ENCODE measurements at places on chromosomes 6 and 20.
A peak's percentile ranks its signal among the peaks of the same experiment; 100 is the strongest.

GRCh38 chr20:38859070-38859690, 53.7 kb downstream of the PPP1R16B start:
- no peak for DNase-seq

GRCh38 chr20:43185901-43186300, 3.8 kb downstream of the PTPRT start:
- DNase-seq: no peak

DNA sequence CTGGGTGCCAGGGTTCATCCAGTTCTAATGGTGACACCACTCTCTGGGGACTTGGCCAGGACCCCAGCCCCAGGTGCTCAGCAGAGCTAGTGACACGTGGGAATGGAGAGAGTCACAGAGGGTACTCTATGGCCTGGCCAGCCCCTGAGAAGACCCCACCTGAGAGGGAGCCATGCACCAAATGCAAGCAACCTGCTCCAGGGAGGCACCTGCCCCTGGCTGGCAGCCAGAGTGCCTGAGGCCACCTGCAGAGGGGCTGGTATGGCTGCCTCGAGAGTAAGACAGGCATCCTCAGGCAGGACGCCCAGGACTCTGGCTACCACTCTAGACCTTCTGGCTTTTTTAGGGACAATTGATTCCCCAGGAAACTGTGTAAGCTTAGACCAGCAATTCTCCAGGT, 38.6 kb upstream of the CST7 start:
- DNase-seq: no peak

DNA sequence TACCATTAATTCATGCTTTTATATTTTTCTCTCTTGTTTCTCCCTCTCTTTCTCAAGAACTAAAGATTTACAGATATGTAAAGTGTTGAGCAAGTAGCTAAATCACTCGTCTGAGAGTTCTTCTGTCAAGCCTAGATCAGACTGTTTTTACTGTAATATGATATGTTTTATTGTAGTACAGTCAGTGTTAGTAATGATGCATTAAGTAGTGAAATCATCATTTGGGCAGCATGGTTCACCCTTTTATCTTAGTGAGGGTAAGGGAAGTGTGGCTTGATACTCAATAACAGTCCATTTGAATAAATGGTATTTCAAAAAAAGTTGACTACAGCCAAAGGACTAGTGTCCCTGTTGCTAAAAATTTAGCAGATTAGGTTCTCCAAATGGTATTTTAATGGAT, 9.2 kb downstream of the CYB5R4 start:
- DNase-seq: no peak

GRCh38 chr6:109867970-109868358, 110.1 kb upstream of the GPR6 start:
- DNase-seq: no peak

DNA sequence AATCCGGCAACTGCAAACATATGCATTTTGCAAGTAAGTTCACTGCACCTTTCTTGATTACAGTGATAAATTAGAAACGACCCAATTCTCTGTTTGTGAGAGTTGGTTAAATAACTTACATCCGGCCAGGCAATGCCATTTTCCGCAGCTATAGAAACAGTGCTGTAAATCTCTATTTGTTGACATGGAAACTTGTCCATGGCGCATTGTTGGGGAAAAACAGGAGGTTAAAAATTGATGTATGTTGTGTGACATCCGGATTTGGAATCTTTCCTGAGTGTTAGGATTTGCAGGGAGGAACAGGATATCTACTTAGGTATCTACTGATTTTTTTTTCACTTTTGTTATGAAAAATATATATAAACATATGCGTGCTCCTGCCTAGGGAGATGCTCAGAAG, 66.5 kb downstream of the DLGAP4 start:
- DNase-seq: no peak

DNA sequence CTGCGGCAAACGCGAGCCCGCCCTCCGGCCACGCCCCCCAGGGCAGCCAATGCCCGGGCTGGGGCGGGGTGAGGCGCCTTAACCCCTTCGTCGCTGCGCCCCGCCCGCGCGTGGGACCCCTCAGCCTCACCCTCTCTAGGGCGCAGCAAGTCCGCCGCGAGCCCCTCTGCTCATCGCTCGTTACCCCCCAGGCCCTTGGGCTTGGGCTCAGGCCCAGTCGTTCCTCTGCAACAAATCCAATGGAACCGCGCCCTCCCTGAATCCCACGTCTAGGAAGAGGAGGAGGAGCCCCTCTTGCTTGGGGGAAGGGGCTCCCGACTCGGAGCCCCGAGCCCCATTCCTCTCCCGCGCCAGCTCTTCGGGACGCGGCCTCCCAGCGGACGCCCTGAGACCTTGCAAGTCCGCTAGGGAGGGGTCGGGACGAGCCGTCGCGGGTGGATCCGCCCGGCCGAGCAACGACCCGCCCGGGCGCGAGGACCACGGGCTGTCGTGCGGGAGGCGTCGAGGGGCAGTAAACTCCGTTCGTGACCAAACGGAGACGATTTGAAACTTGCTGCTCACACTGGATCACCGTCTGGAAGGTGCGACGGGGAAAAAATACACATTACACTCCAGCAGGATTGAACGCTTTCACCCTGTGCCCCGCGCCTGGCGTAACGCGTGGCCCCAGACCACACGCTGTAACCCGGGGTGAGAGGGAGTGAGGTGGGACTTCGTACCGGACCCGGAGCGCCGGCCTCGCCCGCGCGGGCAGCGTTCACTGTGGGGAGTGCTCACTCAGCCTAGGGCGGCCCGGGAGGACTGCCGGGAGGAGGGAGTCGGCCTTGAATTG, 477 bp upstream of the LZTS3 start:
- peak; percentile 79 for DNase-seq

- DNase-seq: peak; percentile 44
Observed at GRCh38 chr20:62795023-62795761, 1.1 kb upstream of the MRGBP start.

GRCh38 chr6:44951253-44951747, 376.8 kb upstream of the RUNX2 start:
- no peak for DNase-seq

- no peak for DNase-seq
Observed at GRCh38 chr6:138484018-138484731, 15.1 kb downstream of the NHSL1 start.

- DNase-seq: no peak
Observed at GRCh38 chr6:133631421-133631820, 257.5 kb upstream of the TCF21 start.

- no peak for DNase-seq
Observed at GRCh38 chr6:149289192-149289781, 28.2 kb upstream of the TAB2 start.

GRCh38 chr6:46909371-46909770, 12.4 kb downstream of the ADGRF5 start:
- DNase-seq: no peak

GRCh38 chr20:50725724-50726005, 5.7 kb upstream of the PARD6B start:
- no peak for DNase-seq

- no peak for DNase-seq
Observed at GRCh38 chr20:5650280-5650691, 99.9 kb upstream of the SHLD1 start.

- no peak for DNase-seq
Observed at GRCh38 chr6:18511211-18511610, 124.1 kb downstream of the RNF144B start.

DNA sequence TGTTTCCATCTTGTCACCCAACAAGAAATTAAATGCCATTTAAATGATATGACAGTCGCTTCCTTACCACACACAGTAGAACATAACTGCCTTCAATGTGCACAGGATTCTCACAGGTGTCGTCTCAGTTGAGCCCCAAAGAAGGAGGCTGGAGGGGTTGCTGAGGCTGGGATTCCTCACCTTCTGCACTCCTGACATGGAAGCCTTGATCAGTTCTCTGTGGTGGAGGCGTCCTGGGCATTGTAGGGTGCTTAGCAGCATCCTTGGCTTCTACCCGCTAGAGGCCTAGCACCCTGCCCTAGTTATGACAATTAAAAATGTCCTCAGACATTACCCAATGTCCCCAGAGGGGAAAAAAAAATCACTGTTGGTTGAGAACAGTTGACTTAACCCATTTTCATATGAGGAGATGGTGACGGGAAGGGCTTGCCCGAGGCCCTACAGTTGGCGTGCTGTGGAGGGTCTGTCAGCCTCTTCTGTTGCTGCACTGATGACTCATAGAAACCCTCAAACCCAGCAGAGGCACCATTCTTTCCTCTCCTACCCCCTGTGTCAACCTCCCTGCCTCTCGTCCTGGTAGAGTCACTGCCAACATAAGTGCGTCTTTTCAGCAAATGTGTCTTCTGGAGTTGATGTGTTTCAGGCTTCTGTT, 19.3 kb upstream of the ZNF831 start:
- no peak for DNase-seq

DNA sequence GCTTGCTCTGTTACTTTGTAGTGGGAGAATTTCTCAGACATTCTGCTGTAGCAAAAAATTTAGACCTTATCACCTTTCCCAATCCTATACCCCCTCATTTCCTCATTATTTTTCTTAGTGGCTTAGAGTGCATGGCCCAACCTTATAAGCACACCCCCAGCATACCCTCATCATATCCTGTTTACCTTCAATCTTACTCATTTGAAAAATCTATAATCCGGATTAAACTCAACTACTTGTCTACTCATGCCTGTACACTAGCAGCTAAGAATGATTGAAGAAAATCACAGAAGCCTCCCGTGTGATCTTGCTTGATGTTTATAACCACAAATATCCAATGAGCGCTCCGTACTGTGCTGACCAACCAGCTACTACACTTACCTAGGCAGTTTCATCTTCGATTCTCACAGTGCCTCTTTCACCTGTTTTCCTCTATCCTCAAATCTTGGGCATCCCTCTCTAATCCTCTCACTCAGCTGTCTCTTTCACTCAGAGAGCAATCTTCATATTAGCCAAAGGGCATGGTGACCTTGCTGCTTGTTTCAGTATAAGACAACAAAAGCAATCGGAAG, 36.6 kb downstream of the AIG1 start:
- no peak for DNase-seq

DNA sequence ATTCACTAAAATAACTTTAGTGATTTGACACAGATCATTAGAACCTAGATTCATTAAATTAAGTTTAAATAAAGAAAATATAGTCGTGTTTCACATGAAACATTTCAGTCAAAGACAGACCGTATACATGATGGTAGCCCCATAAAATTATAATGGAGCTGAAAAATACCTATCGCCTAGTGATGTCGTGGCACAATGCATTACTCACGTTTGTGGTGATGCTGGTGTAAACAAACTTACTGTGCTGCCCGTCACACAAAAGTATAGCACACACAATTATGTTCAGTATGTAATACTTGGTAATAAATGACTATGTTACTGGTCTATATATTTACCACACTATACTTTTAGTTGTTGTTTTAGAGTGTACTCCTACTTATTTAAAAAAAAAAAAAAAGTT, 17.3 kb downstream of the DST start:
- DNase-seq: no peak

- DNase-seq: no peak
Observed at GRCh38 chr6:113209315-113209714, 647.8 kb upstream of the MARCKS start.

DNA sequence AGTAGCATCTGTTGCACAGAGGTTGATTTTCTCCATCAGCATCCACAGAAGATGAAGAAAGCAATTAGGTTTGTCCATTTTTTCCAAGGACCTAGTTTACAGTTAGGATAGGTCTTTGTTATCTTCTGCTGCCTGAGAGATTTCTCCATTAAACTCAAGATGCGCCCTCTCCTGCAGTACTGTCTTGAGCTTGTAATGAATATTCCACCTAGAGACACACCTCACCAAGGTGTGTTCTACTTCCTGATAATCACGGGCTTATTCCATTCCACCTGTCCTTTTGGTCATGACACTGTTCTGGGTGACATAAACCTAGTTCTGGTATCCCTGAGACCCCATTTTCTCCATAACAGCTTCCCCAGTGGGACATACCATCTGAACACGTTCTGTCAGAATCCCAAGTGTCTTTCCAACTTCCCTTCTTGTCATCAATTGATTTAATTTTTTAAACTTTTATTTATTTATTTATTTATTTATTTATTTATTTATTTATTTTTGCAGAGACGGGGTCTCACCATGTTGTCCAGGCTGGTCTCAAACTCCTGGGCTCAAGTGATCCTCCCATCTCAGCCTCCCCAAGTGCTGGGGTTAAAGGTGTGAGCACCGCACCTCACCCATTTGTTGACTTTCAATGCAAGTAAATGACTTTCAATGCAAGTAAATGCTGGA, 75.6 kb upstream of the HS3ST5 start:
- no peak for DNase-seq

GRCh38 chr20:19932170-19932667, 84.9 kb upstream of the NAA20 start:
- DNase-seq: no peak

GRCh38 chr6:14165091-14165490, 47.5 kb downstream of the CD83 start:
- DNase-seq: no peak

- no peak for DNase-seq
Observed at GRCh38 chr6:167703347-167703746, 123.4 kb upstream of the AFDN start.

GRCh38 chr6:13288969-13289391, 39.4 kb downstream of the TBC1D7 start:
- no peak for DNase-seq

- no peak for DNase-seq
Observed at GRCh38 chr6:118473266-118473665, 74.8 kb upstream of the PLN start.

Measured in T-helper 1 cell (primary cell).